ENCODE measurements at places on chromosomes 6 and 20.

DNA sequence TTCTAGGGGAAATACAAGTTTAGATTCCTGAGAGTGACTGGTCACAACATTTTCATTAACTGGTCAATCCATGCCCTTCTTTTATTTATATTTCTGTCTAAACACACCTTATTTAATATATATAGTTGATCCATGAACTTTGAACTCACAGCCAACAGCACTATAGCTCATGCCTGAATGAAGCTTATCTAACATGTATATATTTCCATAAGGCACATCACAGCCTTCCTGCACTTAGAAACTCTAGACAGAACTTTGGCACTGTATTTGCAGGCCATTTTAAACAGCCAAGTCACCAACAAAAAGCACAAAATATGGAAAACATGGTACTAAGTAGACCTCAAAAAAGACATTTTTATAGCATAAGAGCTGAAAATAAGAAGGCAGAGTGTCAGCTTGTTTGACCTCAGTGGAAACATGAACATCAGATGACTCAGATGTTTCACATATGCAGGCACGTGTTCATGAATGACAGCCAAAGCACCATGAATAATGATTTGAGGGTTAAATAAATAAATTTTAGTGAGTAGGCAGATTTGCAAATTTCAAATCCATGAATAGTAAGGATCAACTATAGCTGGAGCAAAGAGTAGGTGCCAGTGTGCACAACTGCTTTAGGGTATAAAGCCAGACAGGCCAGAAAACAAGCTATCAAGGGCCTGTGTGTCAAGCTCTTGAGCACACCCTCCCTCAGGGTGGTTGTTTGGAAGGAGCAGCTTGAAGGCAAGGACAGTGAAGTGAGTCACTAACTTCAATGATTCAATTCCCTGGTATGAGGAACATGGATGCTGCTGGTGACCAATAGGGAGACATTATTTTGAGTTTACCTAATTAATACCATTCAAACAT is 88.9 kb upstream of the NT5E start:
- no peak for DNase-seq

DNA sequence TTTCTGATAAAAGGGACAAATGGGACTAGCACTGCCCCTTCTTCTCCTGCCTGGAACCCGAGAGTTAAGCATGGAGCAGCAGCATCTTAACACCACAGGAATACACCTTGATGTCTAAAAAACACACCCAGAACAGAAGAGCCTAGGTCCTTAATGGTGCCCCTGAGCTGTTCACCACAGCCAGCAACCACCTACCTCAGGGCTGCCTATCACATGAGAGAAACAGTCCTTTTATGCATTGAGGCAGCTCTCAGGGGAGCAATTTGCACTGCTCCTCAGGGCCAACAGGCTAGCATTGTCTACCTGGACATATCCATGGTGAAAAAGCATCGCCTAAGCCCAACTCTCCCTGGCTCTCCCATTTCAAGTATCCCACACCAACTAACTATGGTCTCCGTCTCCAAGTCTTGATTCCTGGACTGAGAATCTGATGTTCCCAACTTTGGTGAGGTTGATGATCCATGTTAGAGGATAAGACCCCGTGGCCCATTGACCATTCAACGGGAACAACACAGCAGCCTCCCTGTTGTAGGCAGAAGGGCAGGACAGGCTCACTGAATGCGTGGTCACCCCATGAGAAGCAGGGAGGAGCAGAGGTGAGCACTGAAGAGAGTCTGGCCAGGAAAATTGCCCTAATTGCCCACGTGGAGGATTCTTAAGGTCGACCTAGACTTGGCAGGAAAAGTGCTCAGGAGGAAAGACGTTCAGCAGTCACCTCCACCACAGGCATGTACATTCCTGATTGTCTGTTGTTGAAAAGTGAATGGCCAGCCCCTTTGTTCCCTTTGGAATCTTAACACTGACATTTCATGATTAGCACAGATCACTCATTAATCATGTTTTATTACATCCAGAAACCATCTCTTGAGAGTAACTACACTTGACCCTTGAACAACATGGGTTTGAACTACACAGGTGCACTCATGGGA is 4.2 kb upstream of the APMAP start:
- DNase-seq, result no peak

DNA sequence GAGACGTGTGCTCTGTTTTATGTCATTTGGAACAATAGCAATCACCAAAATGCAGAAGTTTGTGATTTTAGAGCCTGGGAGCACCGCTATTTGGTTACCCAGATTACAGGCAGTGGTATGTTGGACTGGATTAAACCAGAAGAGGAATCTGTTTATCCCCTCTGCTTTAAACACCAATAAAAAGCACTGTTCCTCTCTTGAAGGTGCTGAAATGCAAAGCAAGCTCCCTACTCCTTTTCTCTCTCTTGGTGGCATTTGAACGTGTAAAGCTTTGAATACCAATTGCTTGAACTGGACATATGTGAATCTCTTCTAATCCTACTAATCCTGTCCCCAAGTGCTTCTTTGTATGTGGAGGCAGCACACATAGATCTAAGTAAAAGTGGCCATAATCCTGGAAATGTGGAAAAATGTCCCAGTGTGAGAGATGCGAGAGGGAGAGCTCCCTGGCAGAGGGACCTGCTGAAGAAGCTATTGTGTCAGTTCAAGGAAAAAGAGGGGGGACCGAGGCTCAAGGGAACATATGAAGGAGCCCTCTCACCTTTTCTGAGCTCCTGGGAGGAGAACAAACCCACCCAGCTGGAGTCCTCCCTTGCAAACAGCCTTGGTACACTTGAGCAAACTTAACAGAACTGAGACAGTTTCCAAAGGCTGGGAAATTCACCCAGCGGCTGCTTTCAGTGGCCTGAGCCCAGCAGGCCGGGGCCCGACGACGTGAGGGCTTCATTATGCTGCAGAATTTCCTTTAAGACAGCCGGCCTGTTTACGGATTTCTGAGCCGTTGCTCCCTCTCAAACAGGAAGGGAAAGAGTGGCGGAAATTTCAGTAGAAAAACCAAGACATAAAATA is 18.8 kb upstream of the OLIG3 start:
- DNase-seq, result no peak

- DNase-seq, result no peak
Observed at GRCh38 chr6:126657561-126658175, 317.8 kb downstream of the CENPW start.

DNA sequence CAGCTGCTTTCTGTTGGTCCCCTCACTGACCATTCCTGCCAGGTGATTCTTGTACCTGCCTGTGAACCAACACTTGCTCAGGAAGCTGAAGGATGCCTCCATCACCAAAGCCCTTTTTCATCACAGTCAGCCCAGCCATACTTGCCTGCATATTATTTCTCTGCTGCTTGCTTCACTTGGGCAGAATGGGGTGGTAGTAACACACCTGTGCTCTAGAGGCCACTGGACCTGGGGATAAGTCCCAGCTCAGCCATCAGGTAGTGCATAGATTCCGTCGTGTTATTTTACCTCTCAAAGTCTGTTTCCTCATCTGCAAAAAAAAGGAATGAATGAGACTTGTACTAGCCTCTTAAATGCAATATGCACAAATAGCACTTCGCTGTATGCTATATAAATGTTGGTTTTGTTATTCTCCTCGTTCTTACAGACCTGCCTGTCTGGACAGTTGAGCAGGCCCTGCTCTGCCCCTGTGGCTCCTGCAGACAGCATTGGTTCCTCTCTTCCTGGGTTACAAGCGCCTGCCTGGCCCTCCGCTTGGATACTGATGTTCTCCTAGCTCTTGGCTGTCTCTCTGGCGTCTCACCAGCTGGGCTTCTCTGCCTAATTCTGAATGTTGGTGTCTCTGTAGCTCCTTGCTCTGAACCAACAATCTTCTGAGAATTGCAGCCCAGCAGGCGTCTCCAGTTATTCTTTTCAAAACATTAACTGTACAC is 151.8 kb downstream of the UNC5CL start:
- DNase-seq, result no peak

Measured in DMS79 treated with DMSO at 0.1 percent for 48 hours (cell line).